ENCODE measurements at places on chromosomes 3 and 15.

- no peak for DNase-seq
Measured at GRCh38 chr3:56620371-56620770, 62.7 kb downstream of the TASOR start.

GRCh38 chr3:55854494-55854893 lies 367.4 kb upstream of the WNT5A start:
- DNase-seq = no peak

GRCh38 chr15:67803299-67803698 lies 22.0 kb upstream of the SKOR1 start:
- DNase-seq = no peak

DNA sequence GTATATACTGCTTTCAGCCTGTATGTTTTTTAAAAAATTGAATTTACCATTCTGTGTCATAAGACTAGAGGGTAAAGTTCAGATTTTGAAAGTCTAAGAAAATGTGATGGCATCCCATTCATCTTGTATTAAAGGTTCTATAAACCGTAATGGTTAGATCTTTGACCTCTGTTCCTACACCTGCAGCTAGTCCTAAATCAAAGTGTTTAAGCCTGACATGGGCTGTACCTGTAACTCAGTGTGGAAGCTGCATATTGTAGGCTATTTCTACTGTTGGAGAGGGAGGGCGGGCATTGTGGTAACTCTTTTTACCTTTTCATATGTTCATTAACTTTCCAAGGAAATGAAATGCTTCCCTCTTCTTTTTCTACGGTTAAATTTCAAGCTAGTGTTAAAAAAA lies 53.9 kb downstream of the ARHGEF26 start:
- no peak for DNase-seq

Measured in stimulated activated CD4-positive, alpha-beta T cell treated with anti-CD3 and anti-CD28 coated beads, Interleukin-1b, Interleukin-23, amount 100 ng/mL, for 1 hour (primary cell).